ENCODE measurements at places on chromosomes 5 and 9.

DNA sequence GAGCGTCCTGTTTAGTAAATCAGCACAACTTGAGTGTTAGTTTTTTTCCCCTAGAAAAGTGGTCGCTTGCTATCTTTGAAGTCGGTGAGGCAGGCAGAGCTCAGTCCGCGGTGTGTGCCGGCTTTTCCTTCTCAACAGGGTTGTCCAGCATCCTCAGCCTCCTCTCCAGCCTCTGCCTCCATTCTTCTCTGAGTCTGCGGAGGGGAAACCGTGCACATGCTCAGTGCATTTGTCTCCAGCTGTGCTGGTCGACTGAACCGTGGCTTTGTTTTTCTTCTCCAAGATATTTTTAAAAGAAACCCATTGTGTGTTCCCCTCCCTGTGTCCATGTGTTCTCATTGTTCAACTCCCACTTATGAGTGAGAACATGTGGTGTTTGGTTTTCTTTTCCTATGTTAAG, 25.3 kb downstream of the FAM240B start:
- DNase-seq = no peak

GRCh38 chr9:127567035-127567729, 44.9 kb upstream of the STXBP1 start:
- DNase-seq = no peak

GRCh38 chr9:97514531-97514930, 13.1 kb downstream of the TMOD1 start:
- no peak for DNase-seq

GRCh38 chr9:126595982-126596381, 17.7 kb upstream of the LMX1B start:
- DNase-seq = no peak

DNA sequence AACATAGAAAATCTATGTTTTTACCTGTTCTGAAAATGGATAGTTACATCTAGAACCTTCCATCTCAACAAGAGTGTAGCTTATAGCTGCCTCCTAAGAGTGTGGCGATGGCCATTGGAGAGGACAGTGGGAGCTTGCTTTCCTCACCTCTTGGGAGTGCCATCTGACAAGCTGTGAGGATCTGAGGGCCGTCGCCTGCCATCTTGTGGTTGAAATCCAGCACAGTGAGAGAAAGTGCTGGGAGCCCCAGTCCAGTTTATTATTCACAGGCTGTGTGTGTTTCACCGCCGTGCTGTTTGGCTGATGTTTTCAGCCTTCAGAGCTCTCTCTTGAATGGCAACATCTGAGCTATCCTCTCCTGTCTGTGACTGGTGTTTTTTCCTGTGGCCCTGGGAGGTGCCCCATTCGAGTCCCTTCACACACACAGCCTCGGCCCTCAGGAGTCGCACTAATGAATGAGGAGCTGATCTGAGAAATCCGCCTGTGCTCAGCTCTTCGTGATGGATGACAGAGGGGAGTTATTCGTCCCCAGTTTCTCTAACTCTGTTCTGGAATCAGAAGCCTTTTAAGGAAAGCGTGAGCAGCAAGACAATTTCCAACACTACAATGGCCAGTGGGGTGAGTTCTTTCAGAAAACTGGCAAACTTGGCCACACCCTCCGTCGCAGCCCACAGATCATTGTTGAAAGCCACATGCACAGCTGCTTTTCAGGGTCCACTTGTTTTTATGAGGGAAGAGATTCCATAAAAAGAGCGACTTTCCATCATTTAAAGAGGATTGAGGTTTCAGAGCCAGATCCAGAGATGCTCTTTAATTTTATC, 170.3 kb downstream of the PDZD2 start:
- no peak for DNase-seq

DNA sequence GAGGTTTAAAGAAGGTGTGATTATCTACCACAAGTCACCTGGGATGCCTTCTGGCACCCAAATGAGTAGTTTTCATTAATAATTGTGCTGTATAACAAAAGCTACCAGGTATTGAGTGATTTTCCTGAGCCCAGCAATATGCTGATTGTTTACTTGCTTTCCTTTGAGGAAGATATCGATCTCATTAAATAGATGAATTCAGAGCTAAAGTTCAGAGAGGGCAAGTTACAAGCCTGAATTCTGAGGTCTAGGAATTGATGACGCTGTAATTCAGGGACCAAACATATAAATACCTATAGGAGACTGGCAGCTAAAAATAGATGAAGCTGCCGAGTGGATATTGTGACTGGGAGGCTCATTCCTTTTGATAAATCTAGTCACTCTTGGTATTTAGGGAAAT, 1.1 kb downstream of the ERCC6L2 start:
- DNase-seq = no peak

- no peak for DNase-seq
Observed at GRCh38 chr5:39352951-39353350, 11.3 kb downstream of the C9 start.

DNA sequence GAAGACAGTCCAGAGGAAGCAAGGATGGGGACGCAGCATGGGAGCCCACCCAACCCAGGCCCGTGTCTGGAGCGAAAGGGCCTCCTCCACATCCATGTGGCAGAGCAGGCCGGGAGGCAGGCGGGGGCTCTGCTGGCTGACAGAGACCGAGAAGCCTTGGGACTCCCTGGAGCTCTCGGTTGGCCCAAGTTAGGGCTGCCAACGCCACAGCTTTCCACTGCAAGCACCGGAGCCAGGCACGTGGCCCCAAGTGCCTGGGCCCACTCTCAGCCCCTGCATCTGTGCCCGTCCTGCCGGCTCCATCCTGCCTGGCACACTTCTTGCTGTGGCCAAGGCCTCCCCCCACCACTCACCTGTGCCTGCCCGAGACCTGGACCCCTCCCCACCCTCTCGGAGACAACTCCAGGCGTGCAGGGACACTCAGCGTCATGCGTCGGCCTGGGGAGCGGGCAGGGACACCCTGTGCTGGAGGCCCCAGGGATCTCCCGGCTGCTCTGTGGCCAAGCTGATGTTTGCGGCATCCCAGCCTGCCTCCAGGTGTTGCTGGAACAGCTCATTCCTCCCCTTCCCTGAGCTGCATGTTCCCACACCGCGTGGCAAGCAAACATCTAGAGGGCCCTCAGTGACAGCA, 31.5 kb downstream of the SLC6A3 start:
- DNase-seq = no peak

GRCh38 chr5:40198736-40199135, 481.0 kb upstream of the PTGER4 start:
- no peak for DNase-seq

DNA sequence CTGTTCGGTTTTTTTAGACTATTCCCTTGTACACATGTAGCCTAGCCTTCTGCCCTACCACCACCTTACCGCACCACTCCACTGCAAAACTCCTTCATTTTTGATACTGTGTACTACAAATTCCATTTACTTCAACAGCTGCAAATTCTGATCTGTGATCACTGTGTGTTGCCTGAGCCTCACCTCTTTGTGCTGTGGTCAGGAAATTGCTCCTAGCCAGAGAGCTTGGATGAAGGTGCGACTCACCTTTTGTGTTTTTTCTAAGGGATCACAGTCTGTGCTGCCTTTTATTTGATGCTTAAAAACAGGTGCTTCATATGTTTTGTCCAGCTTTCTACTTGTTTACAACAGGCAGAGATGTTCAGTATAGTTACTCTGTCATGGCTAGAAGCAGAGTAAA, 31.5 kb downstream of the CSNK1G3 start:
- DNase-seq = no peak

DNA sequence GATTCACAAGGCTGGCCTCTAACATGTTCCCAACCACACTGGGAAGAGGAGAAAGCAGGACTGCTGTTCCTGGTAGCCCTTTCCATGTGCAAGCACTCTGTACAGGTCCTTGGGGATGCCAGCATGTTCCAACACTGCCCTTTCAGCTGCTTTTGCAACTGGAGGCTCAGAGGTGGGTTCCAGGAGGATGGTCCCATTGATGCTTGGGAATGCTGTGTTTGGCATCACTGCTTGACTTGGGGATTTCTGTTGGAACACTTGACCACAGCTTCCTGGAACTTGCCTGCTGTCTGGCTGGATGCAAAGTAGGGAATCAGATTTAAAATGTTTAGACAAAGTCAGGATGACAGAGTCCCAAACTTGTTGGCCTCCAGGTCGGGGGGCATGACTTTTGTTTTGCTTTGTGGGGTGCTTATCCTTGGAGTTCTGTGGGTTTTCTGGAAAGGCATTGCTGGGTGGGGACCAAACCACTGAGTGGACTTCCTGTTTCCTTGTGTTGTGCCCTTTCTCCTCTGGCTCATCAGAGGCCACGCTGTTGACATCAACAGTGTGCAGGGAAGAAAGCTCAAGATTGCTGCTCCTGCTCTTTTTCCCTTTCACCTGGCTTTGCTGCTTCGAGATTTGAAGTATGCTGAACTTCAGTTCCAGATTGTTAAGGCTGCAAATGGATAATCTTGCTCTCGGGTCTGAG, 148.5 kb upstream of the RPS23 start:
- DNase-seq = no peak

- peak; percentile 67 for DNase-seq
Observed at GRCh38 chr5:73544429-73545402, 20.7 kb downstream of the ANKRA2 start.

DNA sequence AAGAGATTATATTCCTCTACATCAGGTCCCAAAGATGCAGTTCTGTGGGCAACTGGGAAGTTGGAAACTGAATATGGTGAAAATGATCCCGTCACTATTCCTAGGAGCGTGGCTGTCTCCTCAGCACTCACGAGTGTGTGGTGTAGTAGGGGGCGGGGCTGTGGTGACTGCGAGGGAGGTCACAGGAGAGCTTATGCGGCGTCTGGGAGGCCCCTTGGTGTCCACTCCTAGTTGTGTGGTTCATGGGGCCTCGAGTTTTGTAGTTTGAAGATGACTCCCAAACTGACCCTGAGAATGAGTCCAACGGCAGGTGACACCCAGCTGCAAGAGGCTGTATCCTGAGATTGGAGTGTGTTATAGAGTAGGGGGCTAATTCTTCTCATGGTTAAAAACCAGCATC, 68.2 kb downstream of the MVB12B start:
- DNase-seq = no peak

GRCh38 chr5:96433066-96433447, at the start of gene PCSK1:
Gene PCSK1, minus strand, starts transcription at chr5:96433248. Its CDS starts 206 bp downstream, at chr5:96433042.
- DNase-seq = peak; percentile 62

- no peak for DNase-seq
Observed at GRCh38 chr5:65928860-65929259, 2.5 kb downstream of the ERBIN start.

DNA sequence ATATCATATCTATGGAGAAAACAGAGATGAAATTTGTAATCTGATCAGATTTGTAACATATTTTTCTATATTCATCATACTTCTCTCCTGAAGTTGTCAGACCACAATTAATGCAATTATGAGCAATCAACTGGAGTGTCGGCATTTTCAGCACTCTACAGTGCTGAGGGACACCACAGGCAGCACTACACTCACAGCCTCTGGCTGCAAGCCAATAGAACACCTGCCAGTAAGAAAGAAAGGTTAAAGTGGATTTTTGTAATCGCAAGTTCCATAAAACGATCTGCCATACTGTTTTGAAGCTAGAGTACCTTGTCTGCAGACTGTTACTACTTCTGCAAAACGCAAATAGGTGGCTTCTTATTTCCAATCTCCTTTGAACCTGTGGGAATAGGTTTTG, 147.6 kb downstream of the ADAMTS6 start:
- DNase-seq = peak; percentile 64

- no peak for DNase-seq
Observed at GRCh38 chr9:14213504-14213903, 100.4 kb downstream of the NFIB start.

- DNase-seq = no peak
Observed at GRCh38 chr5:76487821-76488220, 84.7 kb downstream of the IQGAP2 start.

DNA sequence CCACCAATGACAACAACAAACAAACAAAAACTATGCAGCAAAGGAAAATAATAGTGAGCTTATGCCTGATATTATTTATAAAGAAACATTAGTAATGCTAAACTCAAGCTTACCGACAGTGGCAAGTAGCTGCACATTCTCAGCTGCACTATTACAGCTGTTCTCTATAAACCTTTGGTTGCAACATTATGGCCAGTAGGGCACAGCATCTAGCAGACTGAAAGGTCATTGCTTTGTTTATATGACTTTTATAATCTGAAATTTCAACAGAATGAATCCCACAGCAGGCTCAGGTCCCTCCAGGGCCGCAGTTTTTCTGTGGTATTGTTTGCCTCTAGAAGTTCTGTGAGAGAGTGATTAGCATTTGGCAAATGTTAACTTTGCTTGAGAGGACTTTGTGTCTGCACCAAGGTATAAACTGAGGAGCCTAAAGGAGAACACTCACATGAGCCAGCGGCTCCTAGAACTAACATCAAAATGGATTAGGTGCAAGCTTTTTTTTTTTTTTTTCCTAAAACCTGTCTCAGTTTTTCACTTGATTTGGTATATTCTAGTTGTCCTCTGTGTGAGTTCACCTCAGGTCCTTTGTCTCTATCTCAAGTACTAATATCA, 58.3 kb downstream of the IZUMO3 start:
- no peak for DNase-seq

DNA sequence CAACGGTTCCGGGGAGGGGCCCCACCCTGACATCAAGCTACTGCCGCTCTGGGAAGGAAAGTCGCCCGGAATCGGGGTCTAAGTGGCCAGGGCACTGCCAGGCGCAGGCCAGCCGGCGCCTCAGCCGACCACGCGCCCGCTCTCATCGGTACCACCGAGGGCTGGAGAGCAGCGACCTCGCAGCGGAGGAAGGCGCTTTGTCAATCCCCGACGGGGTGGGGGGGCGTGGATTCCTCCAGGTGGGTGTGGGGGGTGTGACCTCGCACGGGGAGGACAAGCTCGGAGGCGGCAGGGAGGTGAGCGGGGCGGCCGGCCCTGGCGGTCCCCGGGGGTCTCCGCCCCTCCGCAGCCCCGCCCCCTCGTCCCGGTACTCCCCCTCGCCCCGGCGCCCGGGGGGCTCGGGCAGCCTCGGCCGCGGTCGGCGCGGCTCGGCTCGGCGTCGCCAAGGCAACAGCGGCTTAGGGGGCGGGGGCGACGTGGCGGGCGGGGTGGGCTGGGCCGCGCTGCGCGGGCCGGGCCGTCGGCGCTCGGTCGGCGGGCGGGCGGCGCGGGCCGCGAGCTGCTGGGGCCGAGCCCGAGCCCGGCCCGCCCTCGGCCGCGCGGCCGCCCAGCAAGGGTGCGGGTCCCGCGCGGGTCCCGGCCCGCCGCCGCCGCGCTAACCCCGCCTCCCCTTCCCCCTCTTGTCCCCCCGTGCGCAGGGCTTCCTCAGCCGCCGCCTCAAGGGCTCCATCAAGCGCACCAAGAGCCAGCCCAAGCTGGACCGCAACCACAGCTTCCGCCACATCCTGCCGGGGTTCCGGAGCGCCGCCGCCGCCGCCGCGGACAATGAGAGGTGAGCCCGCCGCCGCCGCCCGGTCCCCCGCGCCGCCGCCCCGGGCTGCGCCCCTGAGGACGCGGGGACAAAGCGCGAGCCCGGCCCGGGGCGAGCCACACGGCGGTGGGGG, 47.5 kb downstream of the DAB2IP start:
- DNase-seq = peak; percentile 52

DNA sequence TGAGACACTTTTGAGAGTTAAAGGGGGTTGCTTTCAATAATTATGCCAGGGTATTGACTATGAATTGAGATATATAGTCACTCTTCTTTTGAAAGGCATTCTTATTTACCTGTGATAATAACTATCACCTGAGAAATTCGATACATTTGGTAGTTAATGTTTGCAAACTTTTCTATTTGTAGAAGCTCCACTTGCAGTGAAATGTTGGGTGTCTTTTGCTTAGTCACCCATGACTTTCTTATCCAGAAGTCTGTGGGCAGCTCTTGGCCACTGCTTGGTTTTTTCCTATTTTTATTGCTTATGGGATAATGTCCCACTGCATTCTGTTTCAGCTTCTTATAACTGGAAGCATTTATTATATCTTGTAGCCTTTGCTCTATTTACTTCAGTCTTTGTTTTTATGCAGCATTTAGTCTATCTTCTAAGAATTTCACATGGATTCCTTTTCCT, 3.9 kb downstream of the MACIR start:
- no peak for DNase-seq

All from NCI-H1436 (cell line).